ENCODE measurements at places on chromosomes 1 and 21. TPM values are rescaled to one million over a fixed set of nuclear protein-coding genes. Genes with fewer than 3 reads are reported as not detected.

GRCh38 chr1:16349847-16350406, 2.4 kb downstream of the FBXO42 start:
- DNase-seq = no peak

DNA sequence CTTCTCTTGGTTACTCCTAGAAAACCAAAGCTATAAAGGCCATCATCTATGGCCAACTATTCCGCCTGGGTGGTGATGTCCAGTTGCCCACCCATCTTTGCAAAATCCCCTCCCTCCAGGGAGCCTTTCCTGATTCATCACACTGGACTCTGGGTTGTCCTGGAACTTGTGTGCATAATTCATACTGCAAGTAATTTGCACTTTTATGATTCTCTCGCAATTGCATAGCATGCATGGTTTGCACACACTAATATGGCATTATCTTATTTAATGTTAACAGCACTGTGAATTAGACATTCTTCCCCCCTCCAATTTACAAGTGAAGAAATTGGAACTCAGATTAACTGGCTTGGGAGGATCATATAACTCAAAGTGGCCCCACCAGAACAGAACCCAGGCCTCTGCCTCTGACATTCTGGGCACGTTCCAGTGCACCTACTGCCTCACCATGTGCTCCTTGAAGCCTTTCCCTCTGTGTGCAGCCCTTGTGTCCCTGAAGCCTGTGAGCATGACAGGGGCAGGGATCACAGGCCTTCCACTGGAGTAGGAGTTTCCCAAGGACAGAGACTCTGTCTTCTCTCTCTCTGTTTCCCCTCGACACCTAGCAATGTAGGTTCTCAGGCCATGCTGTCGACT, 98.9 kb upstream of the IPO9 start:
- no peak for DNase-seq

DNA sequence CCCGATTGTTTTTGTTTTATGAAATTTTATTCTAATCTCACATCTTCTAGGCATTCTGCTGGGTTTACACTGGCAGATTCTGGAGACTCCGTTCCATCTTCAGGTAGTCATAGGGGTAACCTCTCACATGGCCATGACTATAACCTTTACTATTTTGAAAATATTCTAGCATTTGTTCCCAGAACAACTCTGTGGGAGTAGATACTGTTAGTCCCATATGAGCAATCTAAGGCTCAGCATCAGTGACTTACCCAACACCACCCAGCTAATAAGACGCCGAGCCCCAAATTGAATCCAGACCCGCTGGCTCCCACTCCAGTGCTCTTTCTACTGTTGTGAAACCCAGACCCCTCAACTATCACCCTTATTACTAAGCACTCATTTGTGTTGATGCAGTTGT, 9.8 kb downstream of the ADAMTS4 start:
- no peak for DNase-seq

- peak; percentile 91 for DNase-seq
These were observed at the start of gene USP24 for GRCh38 chr1:55215194-55216021. TSS of gene USP24 (minus strand) at chr1:55215364. CDS start at chr1:55215113, 251 bp downstream.

DNA sequence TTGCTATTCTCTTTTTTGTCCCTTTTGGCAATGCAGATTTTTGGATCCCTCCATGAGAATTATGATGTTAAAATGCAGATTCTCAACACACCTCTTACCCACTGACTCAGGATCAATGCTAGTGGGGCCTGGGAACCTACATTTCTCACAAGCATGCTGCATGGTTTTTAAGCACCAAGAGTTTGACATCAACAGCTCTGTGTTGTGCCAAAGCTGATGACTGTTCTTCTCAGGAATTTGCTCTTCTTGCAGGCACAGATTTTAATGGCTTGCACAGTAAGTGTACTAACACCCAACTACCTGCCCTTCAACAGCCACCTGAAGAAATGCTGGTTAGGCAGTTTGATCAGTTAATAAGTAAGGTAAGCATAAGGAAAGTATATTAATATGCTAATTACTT, 468.7 kb downstream of the PTBP2 start:
- no peak for DNase-seq

GRCh38 chr1:184615301-184615700, 139.4 kb downstream of the EDEM3 start:
- DNase-seq = no peak

- no peak for DNase-seq
These were observed 14.6 kb upstream of the JAK1 start for GRCh38 chr1:64980745-64981600.

- DNase-seq = no peak
These were observed 14.7 kb upstream of the NBPF11 start for GRCh38 chr1:148166558-148167492.

DNA sequence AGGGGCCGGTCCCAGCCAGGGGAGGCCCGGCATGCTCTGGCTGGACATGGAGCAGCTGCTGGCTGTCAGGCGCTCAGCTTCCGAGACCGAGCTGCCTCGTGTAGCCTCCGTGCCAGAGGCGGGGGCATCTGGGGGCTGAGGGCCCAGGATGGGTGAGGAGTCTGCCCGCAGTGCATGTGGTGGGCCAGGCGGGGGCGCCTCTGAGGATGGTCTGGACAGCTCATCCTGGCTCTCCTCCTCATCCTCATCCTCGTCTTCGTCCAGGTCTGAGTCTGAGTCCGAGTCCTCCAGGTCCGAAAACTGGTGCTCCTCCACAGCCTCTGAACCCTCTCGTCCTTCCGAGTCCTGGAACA, 28.9 kb upstream of the EDN2 start:
- DNase-seq = no peak

DNA sequence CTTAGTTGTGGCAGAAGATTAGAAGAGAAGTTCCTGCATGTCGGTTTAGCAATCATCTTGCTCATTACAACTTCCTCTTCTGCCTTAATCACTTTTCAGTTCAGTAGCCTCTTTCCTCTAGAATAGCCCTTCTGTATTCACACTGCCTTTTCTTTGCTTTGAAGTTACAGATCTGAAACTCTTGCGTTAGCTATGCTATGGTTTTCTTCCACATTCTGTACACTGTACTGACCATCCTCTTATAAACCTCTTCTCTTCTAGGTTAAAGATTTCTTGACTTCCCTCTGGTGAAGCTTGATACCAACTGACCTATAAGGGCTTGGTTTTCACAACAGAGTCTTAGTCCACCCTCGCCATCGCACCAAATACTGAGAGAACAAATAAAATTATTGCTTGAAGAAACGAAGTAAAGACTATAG, 35.0 kb downstream of the C21orf91 start:
- peak; percentile 72 for DNase-seq

DNA sequence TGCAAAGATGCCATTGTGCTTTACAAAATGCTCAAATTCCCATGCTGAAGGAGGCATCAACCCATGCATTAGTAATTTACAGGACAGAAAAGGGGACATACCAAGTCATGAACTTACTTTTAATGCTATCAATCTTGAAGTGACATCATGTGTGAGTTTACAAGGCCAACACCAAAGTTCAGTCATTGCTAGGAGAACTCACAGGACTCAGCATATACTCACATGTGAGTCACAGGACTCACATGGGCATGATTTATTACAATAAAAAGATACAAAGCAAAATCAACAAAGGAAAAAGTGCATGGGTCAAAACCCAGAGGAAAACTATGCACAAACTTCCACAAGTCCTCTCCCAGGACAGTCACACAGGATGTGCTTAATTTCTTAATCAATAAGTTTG, 1656.0 kb downstream of the MRPL39 start:
- no peak for DNase-seq

GRCh38 chr1:107379826-107380225, 239.0 kb downstream of the NTNG1 start:
- no peak for DNase-seq

- DNase-seq = no peak
These were observed 14.4 kb downstream of the ARMH1 start for GRCh38 chr1:44688760-44689446.

DNA sequence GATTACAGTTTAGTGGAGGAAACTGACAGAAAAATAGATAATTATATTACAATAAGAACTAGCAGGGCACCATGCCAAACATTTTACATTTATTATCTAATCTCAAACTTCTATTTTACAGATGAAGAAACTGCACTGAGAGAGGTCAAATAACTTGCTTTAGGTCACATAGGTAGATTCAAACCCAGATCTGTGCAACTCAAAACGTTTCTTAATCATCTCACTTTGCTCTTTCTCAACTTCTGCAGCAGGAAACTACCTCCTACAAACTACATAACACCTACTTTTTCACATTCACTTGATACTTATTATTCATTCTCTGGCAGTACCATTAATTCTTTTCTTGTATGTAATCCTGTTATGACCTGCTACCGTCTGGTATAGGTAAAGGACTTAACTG, 49.9 kb upstream of the BCL10 start:
- no peak for DNase-seq

Gene TINAGL1
- total RNA-seq = not detected

Gene XCL1
- not detected for total RNA-seq

Gene INAVA
- total RNA-seq = not detected

Gene DLGAP3
- total RNA-seq = 1.2 TPM

Gene SMCP
- total RNA-seq = not detected

Gene OR2L3
- not detected for total RNA-seq

Gene MROH9
- not detected for total RNA-seq

Gene FCMR
- 393 TPM for total RNA-seq
